ENCODE measurements at places on chromosomes 4 and X.

GRCh38 chr4:126627255-126627654 is 1005.5 kb upstream of the INTU start:
- DNase-seq = no peak

DNA sequence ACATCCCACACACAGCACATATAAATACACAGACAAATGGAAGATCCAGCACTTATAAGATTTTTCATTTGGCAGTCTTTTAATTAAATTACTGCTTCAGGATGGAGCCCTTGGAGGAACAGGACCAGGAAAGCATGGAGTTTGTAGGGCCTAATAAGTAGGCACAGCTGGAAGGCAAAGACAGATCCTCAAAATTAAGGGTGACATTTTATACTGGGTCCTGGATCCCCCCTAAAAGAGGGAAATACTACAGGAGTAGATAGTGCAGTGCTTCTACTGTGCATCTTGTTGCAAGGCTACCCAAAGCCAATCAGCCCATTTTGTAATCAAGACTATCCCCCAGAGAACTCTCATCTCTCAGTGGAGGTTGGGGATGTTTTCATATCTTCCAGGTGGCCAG is 1860.7 kb upstream of the PCDH10 start:
- no peak for DNase-seq

DNA sequence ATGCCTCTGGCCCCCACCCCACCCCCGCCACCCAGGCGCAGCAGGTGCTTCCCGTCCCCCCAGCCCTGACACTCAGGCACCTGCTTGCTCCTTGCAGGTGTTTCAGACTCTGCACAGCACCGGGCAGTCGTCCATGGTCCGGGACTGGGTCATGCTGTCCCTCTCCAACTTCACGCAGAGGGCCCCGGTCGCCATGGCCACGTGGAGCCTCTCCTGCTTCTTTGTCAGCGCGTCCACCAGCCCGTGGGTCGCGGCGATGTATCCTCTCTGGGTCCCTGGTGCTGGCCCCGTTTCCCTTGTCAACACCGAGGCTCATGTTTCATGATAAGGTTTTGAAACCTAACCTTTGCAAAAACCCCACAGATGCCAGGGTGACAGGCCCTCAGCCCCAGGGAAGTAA is 10.2 kb upstream of the MSANTD1 start:
- DNase-seq = no peak

DNA sequence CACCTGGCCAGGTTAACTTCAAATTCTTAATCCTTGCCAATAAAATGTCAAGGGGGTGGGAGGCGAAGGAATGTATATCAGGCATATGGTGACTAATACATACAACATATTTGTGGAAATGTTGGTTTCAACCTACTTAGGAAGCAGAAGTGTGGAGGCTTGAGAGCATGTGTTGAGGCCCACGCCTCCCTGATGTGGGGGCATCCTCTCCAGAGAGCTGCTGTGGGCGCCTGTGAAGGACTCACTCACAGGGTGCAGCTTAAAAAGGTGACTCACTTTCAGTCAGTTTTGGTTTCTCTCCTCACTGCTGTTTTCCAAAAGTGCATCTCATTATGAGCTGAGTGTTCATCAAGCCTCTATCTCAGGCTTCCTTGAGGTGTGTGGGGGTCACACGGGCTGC is 27.5 kb downstream of the LNX1 start:
- no peak for DNase-seq
